ENCODE measurements at places on chromosomes 5 and 9.

- no peak for DNase-seq
Measured at GRCh38 chr9:137355761-137356365, 53.8 kb upstream of the NRARP start.

- DNase-seq, result no peak
Measured at GRCh38 chr9:18390393-18390792, 83.6 kb upstream of the ADAMTSL1 start.

DNA sequence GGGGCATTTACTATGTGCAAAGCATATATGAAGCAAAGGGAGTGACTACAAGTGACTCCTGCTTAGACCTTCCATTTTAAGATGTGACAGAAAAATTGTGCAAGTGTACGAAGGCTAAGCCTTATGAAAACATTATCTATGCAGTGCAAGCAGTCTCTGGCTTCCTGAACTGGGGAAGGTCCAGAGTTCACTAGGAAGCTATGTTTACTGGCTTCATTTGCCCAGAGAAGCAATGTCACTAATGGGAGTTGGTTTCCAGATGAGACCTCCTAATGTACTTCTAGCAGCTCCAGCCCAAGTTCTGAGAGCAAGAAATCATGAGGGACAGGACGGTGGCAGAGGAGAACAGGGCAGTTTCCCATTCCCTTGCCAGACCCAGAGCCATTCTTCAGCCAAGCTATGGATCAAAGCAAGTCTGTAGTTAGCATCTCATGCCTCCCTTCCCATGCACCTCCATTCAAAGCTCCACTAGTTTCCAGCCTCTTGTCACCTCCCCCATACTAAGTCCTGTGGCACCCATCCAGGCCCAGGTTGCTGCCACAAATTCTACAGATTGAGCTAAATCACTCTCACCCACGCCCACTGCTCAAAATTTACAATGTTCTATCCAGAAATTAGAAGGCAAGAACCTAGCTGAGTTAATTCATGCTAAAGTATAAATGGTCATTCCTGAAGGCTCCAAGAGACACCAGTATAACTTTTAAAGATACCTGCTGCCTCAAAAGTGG, 21.8 kb downstream of the MCTP1 start:
- DNase-seq, result no peak

GRCh38 chr5:141965071-141965470, 3.8 kb upstream of the RNF14 start:
- no peak for DNase-seq

DNA sequence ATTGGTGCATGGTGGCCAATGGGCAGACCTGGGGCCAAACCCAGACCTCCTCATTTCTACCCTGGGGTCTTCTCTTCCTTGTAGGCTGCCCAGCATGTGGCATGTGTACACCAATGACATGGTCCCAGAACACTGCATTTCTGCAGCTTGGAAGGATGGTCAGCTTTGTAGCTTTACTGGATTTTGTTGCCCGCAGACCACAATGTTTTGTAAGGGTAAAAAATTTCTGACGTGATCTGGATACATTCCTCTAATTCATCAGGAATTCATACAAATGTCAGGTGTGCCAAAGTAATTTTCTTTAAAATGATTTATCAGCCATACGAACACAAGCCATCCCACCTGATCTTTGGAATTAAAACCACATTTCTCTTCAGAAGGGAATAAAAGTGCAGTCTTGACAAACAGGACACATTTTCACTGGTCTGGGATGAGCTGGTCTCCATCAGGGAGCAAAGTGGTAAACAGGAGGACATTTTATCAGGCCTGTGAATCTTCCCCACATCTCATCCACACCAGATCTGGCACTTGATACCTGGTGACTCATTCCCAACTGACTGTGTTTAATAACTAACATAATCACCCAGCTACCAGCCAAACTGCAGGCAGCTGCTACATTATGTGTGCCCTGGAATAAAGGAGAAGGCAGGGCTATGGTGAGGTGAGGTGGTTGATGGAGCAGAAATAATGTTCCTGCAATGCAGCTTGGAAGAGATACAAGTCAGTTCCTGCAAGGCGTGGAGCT, 103.9 kb downstream of the SPOCK1 start:
- no peak for DNase-seq

GRCh38 chr5:89065919-89066318, 182.9 kb upstream of the MEF2C start:
- DNase-seq, result no peak

- no peak for DNase-seq
Measured at GRCh38 chr9:20815923-20816703, 132.1 kb downstream of the FOCAD start.

DNA sequence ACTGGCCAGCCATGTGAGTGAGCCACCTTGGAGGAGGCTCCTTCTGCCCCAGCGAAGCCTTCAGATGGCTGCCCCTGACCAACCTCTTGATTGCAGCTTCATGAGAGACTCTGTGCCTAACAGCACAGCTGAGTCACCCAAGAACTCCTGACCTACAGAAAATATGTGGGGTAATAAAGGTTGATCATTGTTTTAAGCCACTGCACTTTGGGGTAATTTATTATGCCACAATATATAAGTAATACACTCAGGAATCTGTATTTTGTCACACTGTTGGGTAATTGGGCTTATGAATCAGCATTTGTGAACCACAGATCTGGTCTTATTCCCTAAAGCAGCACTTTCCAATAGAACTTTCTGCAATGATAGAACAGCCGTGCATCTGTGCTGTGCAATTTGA, 24.4 kb upstream of the VDAC1 start:
- no peak for DNase-seq

DNA sequence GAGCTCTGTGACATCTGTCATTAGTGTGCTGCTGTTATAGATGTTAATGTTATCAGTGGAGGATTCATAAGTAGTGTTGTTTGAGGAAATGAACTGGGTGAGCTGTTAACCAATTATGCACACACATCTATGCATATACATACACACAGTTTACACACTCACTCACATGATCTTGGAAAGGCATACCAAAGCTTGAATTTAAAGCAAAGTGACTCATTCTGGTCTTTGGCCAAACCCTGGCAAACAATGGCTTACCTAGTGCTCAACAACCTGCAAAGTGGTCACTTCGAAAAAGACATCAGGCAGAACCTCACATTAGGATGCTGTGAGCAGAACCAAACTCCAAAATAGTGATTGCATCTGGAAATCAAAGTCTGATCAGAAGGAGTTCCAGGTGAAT, 1037.3 kb upstream of the CDH6 start:
- no peak for DNase-seq

GRCh38 chr5:16140944-16141343, 38.6 kb downstream of the MARCHF11 start:
- DNase-seq, result no peak

DNA sequence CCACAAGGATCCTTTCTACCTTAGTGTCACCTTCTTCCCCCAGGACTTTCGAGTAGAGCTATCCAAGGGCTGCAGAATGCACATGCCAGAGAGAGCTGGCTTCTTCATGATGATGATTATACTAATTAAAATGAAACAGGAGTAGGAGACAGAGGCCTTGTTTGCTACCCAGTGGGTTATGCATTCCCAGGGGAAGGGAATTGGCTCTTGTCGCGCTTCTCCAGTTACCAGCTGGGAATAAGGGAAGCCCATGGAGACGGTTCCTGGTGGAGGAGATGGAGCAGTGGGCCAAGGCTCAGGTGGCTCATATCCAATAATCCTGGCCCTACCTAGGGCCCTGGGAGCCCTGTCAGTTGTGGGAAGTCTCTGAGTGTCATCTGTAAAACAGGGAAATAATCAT, 65.1 kb downstream of the WWC1 start:
- no peak for DNase-seq

GRCh38 chr5:78399116-78399515, 38.7 kb downstream of the SCAMP1 start:
- DNase-seq, result no peak

- no peak for DNase-seq
Measured at GRCh38 chr5:138138949-138139780, at the start of gene NME5. TSS of gene NME5 (minus strand) at chr5:138139428. CDS start at chr5:138138780, 648 bp downstream.

DNA sequence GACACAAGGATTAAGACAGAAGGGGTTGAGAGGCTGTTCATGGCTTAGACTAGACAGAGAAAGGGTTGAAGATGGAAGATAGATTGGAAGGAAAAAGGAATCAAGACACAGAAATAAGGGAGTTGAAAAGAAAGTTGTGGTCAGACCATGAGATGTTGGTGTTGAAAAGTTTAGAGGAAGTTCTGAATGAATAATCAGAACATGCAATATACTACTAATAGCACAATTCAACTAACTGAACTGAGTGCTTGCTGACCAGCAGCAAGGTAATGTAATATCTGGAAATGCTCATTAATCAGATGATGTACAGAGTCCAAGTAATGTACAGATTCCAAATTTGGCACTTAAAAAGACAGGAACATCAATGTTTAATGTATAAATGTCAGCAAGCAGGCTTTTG, 10.6 kb upstream of the NNT start:
- DNase-seq, result no peak

DNA sequence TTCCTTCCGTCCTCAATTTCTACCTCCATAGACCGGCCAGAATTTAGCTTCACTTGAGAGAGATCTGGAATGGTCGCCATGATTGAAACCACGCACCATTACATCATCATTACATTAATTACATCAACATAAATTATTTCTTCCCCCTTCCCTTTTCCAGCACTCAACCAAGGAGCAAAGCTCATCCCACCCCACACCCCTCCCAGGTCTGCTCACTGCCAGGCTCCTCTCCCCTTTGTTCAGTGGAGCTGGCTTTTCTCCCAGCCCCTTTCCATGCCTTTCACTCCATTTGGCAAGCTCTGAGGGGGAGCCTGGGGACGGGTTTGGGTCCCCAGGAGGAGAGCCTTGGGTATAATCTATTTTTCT, 8.4 kb downstream of the RACK1 start:
- DNase-seq, result no peak

DNA sequence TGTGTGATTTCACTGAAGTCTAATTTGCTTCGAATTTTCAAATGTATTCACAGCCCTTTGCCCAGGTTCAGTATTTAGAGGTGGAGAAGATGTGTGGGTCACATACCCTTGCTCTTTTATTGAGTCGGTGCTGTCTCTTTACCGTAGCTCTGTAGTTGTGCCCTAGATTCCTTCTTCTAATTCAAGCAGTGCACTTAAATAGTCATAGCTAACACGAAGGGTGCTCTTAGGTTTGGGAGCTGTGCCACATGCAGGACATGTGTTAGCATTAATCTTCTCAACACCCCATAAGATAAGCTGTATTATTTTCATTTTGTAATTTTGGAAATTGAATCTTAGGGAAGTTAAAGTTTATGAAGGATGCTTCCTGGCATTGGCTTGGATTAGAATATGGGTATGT, 293.3 kb downstream of the MAST4 start:
- DNase-seq, result no peak

GRCh38 chr5:176653401-176654385, 6.4 kb downstream of the TSPAN17 start:
- DNase-seq, result peak; percentile 33

DNA sequence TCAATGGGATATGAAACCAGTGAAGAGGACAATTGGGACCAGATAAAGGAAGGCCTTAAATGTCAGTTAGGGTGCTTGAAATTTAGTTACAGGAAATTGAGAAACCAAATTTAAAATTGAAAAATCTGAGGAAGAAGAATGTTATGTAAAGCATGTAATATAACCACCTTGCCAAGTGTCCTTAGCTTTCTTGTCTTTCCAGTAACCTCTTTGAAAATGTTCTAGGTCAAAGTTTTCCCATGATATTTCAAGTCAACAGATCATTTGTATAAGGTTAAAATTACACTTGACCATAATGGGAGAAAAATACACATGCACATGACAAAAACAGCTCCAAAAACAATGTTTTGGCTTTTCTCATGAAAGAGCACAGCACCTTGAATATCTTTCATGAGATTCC, 21.1 kb downstream of the LOX start:
- no peak for DNase-seq

GRCh38 chr9:128321879-128322403, 306 bp downstream of the TRUB2 start:
- no peak for DNase-seq

DNA sequence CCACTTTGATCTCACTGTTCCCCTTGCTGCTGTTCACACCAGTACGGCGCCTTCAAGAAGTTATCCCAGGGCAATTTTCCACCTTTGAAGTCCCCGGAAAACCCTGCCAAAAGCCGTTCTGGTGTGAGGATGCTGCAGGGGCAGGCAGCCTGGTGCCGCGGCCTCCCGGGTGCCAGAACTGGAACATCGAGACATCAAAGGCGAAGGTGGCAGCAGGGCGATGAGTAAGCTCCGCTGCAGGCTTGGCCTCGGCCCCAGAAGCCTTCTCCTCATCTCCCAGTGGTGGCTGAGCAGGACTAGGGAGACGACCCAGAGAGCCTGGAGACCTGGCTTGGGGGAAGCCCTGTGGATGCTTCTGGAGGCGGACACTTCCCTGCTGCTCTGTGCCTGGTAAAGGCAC, 115.3 kb upstream of the MSX2 start:
- DNase-seq, result no peak

GRCh38 chr5:10594591-10595210, 30.8 kb downstream of the ANKRD33B start:
- DNase-seq, result no peak

DNA sequence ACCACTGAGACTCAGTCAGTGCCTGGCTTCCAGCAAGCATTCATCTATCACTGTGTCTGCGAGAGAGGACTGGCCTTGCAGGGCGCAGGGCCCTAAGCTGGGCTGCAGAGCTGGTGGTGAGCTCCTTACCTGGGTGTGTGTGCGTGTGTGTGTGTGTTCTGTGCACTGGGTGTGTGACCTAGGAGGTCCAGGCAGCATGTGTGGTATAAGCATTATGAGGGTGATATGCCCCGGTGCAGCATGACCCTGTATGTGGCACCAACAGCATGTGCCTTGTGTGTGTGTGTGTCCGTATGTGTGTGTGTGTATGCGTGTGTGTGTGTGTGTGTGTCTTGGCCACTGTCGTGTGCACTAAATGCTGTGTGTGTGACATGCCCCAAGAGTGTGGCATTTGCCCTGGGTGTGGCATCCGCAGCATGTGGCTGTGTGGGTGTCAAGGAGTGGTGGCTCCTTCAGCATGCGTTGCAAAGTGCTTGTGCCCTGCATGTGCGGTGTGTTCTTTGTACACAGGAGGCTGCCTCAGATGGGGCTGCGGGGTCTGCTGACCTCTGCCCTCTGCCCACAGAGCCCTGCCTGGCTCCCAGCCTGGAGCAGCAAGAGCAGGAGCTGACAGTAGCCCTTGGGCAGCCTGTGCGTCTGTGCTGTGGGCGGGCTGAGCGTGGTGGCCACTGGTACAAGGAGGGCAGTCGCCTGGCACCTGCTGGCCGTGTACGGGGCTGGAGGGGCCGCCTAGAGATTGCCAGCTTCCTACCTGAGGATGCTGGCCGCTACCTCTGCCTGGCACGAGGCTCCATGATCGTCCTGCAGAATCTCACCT, 3.3 kb downstream of the FGFR4 start:
- DNase-seq, result no peak

GRCh38 chr9:94855903-94856302, 129.4 kb downstream of the AOPEP start:
- no peak for DNase-seq
